GM04503 (cell line): ENCODE measurements at places on chromosomes 11 and 22.

GRCh38 chr11:134581966-134582769 lies 170.1 kb upstream of the B3GAT1 start:
- no peak for DNase-seq

DNA sequence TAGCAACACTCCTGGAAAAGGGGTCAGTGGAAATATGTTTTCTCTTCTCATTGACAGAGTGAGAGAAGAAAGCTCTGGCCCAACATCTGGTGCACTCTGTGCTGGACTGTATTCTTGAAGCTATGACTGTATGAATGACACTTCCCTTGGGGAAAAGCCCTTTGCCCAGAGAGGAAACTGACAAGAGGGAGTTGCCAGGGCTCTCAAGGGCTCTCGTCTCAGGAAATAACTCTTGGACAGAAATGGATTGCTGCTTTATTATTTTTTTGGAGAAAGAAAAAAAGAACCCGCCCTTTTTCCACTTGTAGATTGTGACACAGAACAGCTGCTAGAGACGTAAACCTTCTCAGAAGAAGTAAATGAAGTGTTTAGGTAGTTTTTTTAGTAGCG lies 11.4 kb downstream of the ETS1 start:
- DNase-seq: no peak

GRCh38 chr11:71075871-71076420 lies 176.4 kb downstream of the SHANK2 start:
- DNase-seq: no peak

- no peak for DNase-seq
These were observed 65.2 kb downstream of the FBXO7 start for GRCh38 chr22:32539631-32540421.

- no peak for DNase-seq
These were observed 4.8 kb downstream of the OAF start for GRCh38 chr11:120215634-120216033.

DNA sequence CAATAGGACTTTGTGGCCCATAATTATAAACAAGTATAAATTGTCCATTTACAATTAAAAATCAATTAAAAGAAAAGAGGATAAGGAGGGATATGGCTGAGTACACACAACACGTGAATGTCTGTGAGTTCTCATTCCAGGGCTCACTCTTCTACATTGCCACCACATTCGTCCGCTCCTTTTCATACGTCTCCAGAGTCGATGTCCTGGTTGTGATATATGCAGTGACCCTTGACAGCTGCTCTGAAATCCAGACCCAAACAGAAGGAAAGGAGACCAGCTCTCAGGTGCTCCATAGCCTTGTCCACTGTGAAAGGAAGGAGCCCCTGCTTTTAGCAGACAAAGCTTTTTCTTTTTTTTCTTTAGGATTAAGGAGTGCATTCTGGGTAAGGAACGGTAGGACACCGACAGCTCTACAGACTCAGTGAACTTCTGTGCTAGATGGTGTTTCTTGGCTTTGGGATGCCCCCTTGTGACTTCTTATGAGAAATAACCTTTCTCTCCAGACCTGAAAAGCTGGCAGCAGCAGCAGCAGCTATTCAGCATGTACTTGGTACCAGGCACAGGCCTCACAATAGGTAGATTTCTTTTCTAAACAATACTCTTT lies 19.7 kb upstream of the DNAJB13 start:
- peak; percentile 29 for DNase-seq
